ENCODE measurements at places on chromosomes 12 and 14. TPM values are rescaled to one million over a fixed set of nuclear protein-coding genes. Genes with fewer than 3 reads are reported as not detected.

- no peak for DNase-seq
Observed at GRCh38 chr12:54879150-54879549, 24.8 kb downstream of the MUCL1 start.

The GRIP1 gene
- total RNA-seq, result 37.6 TPM

DNA sequence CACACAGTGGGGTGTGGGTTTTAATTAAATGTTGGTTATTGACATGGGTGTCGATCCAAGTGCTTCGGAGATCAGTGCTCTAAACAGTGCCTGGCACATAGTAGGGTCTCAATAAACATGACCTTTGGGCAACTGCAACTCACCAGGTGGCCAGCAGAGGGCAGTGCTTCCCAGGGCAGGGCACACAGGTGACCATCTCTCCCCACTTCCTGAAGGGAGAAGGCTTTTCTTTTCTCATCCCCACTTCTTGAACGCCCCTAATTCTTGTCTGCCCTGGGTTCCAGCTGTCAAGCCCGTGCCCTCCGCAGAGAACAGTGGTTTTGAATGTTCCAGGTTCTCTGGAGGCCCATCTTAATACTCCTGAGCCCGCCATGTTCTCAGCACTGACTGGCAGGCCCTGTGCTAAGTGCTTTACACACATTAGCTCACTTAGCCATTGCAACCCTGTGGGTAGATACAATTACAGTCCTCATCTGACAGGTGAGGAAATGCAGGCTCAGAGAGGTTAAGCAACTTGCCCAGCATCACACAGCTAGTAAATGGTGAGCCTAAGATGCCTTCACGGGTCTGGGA, 16.3 kb downstream of the RAPGEF3 start:
- DNase-seq, result no peak

The PEBP1 gene
- total RNA-seq, result 458 TPM

DNA sequence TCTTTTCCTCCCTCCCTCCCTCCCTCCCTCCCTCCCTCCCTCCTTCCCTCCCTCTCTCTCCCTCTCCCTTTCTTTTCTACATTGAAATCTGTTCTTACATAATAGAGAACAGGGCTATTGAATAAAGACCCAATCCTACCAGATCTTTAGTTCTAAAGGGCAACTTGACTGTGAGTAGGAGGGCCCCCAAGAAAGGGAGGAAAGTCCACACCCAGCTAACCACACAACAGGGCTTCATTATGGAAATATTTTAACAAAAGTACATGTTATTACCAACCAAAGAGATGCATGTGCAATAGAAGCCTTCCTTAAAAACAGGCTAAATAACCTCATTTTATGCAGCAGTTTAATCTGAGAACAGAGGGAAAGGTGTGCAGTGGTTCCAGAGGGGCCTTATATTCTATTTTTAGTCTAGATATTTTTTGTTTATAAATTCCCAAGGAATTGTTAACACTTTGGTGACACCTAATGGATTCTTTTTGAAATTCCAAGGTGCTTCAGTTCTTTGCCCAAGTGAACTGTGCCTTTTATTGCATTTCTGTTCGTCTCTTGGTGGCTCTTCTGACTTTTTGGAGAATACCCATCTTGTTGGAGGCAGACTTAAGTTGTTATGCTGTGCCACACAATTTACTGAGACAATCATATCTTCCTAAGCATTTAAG, 63.0 kb downstream of the GNS start:
- no peak for DNase-seq

The CIT gene
- 60.9 TPM for total RNA-seq

DNA sequence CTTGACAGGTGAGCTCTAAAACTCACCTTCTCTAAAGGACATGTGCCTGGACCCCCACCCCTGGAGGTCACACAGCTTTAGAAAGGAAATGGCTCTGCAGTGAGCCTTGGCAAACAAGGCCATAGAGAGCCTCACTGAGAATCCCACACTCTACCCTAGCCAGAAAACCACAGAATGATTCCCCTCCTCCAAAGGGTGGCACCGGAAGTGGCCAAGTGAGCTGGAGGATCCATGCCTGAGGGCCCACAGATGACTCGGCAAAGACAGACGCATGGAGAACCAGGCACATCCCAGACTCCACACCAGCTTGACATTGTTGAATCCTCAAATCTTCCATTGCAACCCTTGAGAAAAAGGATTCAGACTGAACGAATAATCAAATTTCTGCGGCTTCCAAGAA, 54.2 kb upstream of the PTHLH start:
- no peak for DNase-seq

DNA sequence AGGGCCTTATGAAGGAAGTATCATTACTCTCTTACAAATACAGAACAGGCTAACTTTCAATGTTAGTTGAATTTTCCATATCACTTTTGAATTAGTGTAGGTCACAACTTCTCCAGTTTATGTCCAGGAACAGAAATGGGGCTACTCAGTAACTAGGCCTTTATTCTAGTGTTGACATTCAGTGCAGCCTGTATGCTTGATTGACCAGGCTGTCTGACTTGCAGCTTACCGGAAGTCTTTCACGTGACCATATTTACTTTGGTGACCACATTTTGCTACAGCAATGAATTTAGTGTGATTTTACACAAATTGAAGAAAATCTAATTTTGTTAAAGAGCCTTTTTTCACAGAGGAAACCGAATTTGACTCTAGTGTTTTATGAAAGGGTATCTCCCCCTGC, 12.4 kb downstream of the MTERF2 start:
- DNase-seq, result no peak

DNA sequence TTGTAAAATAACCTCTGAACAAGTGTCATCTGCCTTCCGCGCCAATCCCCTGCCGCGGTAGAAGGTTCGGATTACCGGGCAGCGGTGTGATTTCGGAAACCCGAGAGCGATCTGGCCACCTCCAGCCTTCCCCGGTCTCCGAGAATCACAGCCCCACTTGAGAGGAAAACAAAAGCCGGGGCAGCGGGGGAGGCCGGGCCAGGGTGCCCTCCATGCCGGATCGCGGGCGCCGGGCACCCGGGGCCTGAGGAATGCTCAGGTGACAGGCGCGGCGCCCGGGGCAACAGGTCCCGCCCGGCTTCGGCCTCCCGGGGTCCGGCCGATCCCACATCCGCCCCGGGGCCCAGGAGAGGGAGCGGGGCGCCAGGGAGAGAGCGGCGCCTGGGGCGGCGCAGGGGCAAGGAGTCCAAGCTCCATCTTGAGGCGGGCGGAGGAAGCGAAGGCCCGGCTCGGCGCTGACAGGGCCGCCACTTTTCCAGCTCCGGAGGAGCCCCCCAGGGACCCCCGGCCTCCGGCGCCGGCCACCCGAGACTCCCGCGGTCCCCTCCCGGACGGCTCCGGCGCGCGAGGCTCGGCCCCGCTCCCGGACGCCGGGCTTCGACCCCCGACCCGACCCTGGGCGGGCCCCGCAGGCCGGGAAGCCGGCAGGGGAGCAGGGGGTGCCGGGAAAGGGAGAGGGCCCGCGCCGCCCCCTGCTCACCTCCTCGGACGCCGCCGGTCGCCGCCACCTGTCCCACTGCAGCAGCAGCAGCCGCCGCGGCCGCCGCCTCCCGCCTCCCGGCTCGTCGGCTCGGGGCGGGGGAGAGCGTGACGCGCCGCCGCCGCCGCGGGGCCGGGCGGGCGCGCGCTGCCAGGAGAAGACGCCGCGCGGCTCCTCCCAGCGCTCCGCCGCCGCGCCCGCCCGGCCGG, at the start of gene CLIP1:
CLIP1 (minus strand) TSS at position 849 of the 909 bp plus-strand sequence. CDS start 42,217 bp downstream, outside the sequence.
- no peak for DNase-seq

- no peak for DNase-seq
Observed at GRCh38 chr12:22855456-22855855, 230.5 kb downstream of the ETNK1 start.

GRCh38 chr14:66140213-66140918, 345.8 kb upstream of the CCDC196 start:
- DNase-seq, result no peak

The TAOK3 gene
- 9.3 TPM for total RNA-seq

DNA sequence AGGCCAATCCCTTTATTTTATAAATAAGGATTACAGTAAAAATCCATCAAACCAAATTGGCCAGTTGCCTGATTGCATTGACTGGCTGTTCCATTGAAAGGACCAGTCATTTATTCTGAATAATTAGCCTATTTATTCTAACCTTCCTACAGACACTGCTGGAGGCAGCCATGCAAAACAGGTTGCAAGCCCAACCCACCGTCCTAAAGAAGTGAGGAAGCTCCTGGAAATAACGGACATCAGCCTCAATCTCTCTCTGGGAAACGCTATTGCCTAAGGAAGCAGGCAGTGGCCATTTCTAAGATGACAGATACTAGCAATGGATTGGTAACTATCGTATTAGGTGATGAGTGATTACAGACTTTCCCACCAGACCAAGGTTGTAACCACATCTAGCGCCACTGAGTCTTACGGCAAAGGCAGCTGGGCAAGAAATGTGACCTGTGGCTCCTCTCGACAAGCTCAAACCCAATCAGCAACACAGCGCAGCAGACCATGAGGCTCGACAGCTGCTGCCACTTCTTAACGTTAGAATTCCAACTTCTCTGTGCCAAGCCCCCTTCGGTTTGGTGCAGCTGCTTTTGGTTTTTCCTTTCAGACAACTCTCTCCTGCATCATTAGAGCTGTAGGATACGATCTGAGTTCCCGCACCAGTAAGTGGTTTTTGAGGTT, 134.2 kb downstream of the KCNK10 start:
- DNase-seq, result no peak

GRCh38 chr14:102646615-102647014, 54.2 kb downstream of the RCOR1 start:
- DNase-seq, result no peak

The C14orf180 gene
- total RNA-seq, result not detected

DNA sequence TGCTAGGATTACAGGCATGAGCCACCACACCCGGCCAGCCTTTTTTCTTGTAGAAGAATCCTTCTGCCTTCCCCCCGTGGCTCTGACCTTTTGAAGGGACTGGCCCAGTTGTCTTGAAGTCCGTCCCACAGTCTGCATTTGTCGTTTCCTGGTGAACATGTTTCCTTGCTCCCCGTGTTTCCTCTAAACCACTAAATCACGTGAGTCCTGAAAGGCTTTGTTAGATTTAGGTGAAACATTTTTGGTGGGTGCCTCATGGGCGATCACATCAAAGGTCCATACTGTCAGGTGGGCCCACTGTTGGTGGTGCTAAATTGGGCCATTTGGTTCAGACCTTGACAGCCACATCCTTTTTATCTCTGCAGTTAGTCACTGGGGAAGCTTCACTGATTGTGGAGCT, 26.3 kb downstream of the MLXIP start:
- no peak for DNase-seq

The TMCC3 gene
- 3.2 TPM for total RNA-seq

The XRCC3 gene
- 41.8 TPM for total RNA-seq

GRCh38 chr12:15693228-15693911, 95.8 kb downstream of the EPS8 start:
- no peak for DNase-seq

- DNase-seq, result no peak
Observed at GRCh38 chr12:29241821-29242591, 92.9 kb downstream of the FAR2 start.

- DNase-seq, result no peak
Observed at GRCh38 chr12:132397934-132398385, 68.6 kb upstream of the GALNT9 start.

GRCh38 chr12:14771651-14772137, 31.6 kb downstream of the WBP11 start:
- no peak for DNase-seq

DNA sequence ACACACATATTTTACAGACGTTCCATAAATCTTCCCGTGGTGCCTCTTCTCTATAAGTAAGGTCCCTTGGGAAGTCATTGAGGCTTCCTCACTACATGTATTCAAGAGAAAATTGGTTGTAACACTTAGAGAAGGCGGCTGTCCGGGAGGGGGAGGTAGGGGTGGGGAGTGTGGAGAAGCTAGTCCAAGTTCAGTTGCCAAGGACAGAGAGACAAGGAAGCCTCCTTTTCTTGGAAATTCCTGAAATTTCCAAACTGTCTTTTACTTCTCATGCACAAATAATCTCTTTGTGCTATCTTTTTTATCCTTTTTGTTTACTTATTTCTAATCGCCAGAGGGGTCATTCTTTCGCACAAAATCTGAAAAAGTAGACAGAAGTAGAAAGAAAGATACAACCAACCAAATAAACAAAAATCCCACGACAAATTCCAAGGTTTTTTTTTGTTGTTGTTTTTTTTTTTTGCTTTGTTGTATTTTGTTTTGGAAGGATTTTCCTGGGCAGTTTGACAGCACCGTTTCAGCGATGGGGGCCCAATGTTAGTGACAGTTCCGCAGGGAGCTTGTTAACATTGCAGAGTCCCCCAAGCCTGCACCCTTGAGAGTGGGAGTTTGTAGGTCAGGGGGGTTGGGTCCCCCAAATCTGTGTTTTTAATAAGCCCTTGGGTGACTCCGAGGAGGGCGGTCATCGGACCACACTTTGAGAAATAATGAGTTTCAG, 45.2 kb downstream of the MAP1LC3B2 start:
- DNase-seq, result no peak

- DNase-seq, result no peak
Observed at GRCh38 chr12:243381-243780, 19.3 kb downstream of the SLC6A13 start.

DNA sequence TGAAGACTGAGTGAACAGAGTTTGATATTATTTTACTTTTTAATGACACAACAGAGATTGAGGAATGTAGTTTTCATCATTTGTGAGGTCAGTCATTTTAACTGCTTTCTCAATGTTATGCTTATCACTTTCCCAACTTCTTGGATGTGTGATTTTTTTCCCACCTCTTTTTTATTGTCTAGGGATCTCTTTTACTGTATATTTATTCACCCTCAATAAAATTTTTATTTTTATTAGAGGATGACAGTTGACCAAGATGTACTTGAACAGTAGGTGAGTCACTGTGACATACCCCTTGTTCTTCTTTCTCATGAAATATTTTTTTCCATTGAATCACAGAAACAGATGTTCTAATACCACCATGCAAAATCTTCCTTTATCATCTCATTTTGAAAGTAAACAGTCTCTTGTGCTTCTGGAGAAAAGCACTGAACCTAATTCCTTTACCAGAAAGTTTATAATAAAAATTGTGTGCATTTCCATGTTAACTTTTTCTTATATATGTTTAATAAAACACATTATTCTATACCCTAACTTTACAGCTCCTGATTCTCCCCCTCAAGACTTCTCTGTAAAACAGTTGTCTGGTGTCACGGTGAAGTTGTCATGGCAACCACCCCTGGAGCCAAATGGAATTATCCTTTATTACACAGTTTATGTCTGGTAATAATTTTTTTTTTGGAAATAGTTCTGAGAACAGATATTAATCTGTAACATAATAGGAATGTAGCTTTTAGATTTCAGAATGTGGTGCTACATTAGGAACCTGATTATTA, 65.9 kb downstream of the PTPRQ start:
- DNase-seq, result no peak

DNA sequence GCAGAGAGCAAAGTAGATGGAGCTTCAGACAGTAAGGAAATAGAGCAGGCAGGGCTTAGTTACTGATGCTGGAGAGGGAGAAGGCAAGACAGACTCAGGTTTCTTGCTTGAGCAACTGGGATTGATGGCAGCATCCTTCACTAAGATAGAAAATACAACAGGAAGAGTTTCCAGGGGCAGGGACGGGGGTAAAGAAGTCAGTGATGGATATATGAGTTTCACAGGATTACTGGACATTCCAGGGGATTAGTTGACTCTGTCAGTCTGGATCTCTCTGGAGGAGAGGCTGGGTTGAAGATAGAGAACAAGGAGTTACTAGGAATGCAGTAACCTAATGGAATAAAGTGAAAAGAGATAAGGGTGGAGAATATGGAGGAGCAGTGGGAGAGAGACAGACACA, 74.5 kb upstream of the ATF1 start:
- DNase-seq, result no peak

Data from H1 (cell line).